ENCODE measurements at places on chromosomes 3 and 15.

GRCh38 chr3:33089515-33089914 lies 7.4 kb downstream of the GLB1 start:
- DNase-seq: no peak

DNA sequence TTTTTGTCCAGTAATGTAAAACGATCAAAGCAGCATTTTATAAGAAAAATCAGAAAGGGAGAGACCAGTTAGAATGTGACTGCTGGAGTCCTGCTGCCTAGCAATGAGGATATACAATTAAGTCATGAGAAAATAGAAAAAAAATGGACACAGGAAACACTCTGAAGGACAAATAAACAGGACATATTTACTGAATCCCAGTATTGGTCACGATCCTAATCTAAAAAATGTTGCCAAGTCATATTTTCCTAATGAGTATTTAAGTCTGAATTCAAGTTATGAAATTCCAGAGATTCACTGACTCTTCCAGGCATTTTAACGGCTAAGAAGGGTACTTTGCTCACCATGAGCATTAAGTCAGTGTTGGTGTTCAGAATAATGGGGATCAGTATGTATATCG lies 154.3 kb upstream of the CCDC54 start:
- DNase-seq: no peak

DNA sequence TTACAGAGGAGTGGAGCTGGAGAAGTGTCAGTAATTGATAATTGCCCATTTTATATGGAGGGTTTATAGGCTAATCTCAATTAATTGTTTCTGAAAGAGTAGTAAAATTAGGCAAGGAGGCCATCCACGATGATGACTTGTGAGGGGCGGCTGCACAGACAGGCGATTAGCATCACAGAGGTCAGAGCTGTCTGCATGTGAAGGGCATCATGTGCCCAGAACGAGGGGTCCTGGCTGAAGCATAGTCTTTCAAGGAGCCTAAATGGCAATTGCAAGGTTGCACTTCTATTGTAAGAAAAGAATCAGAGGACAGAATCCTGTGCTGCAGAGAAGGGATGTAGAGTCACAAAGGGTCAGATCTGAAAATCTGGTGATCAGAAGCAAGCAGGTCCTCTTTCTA lies 196.6 kb downstream of the EBLN2 start:
- no peak for DNase-seq

DNA sequence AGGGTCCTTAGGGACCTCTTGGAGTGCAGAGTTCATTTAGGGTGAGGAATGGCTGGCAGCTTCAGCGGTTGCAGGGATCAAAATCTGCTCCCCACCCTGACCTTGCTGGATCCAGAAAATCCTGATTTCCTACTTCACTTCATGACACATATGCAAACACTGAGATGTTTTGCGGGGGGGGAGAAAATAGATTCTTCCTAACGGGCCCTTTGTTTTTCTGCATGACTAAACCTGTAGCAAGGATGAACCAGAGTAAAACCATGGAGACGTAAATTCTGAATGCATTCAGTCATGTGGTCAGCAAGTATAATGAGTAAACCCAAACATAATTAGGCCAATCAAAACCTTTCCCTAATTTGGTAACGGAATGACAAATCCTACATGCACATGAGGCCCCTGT lies 20.0 kb upstream of the RBP1 start:
- DNase-seq: no peak

GRCh38 chr3:158430968-158431367 lies 140.0 kb upstream of the MLF1 start:
- DNase-seq: no peak

DNA sequence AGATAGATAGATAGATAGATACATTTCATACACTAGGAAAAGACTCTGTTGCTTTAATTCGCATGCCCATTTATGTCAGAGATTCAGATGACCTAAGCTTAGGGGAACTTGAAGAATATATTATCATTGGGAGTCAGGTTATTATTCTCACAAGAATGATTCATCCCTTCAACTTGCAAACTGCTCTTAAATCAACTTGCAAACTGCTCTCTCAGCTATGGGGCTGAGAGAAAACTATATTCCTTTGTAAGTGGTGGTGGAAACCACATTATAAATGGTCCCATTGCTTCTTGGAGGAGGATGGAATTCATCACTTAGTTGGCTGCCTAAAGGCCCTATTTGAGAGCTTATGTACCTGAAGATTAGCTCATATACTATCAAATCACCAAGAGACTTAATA lies 160.9 kb upstream of the STAC start:
- no peak for DNase-seq

GRCh38 chr3:128307029-128307633 lies 153.8 kb downstream of the EEFSEC start:
- DNase-seq: peak; percentile 50

DNA sequence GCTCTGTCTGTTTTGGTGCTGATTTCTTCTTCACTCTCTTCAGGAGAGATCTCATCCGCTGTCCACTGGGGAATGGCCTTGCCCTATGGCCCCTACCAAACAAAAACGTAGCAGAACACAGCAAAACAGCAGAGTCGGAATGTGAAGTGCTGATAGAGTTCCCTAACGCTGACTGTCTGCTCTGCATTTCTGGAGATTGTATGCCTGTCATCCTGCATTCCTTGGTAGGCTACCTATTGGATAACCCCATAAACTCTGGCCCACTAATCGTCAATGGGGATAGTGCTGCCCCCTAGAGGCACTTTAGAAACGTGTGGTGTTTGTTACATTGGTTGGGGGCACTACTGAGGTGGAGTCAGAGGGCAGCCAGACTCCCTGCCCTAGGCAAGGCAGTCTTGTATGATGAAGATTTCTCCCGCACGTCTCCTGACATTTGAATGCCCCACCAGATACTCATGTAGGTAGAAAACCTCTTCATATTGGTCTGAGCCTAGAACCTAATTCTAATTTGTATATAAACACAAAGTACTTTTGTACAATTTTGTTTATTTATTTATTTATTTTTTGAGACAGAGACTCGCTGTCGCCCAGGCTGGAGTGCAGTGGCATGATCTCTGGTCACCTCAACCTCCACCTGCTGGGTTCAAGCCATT lies 15.6 kb upstream of the MAGEF1 start:
- DNase-seq: peak; percentile 75

DNA sequence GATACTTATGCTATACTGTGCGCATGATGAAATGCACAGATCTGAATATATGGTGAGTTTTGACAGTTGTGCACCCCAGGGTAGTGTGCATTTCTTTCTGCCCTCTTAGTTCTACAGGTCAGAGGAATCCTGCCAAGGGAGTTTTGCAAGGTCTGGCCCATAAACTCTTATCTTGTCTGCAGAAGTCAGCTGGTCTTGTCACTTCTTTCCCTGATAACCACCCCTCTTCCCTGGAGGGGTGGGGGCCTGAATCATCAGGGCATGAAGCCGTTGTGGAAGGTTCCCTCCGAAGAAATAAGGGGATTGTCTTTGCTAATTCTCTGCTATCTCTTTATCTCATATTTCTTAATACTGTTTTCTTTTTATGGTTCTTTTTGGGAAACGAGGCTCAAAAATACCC lies 30.4 kb downstream of the TRIM71 start:
- no peak for DNase-seq

DNA sequence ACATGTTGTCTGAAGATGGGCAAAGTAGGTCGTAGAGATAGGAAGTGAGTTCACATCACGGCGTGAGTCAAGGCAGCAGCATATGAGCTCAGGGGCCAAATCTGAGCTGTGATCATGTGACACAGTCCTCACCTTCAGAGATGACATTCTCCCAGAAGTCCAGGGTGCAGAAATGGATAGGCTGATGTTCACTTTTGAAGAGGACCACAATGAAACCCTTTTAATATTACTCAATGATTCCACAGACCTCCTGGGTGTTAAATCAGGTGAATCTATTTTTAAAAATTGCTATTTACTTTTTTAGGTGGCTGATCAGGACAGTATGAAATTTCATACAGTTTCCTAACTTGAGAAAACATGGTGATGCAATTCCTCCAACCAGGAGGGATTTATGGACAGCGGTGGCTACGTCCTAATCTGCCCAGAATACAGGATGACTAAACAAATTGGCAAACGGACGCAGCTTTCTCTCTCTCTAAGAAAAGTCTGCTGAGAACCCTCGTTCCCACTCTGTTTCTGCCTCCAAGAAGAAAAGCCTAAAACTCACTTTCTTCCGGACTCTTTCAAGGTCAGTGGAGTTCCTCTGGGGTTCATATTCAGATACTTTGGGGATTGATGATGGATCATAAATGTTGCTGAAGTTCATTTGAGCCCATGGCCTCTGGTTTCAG lies 34.4 kb downstream of the B3GNT5 start:
- DNase-seq: no peak

DNA sequence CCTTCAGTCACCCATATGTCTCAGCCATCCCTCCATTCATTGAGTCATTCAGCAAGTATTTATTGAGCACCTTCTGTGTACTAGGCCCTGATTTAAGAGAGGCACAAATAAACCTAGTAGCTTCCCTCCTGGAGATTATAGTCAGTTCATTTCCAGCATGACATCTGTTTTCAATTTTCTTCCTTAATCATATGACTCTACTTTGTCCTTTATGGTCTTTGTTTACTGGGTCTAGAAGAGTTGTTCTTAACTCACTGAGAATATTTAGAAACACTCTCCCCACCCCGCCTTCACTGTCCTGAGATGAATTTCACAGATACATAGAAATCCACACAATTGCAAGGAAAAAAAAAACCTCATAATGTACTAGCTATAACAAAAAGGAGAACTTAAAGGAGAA lies 44.8 kb upstream of the ADAMTS9 start:
- no peak for DNase-seq

DNA sequence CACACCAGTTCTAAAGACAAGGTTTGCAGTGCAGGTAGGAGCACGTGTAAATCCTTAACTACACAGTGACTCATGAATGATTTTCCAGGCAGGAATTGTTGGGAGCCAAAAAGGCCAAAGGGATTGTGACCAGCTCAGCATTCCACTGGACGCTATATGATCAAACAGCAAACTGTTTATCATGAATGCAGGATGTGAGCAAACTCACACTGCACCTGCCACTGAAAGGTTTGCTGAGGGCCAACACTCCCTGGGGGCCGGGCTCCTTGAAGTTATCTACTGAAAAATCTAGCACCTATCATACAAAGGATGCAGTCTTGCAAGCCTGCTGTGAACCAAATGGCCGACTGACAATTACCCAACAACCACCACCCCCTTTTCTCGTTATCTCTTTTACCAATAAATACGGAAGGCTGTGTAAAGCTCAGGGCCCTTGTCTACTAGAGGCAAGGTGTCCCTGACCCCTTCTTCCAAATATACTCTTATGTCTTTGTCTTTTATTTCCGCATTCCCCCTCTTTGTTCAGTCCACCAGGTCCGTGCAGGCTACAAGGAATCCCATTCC lies 11.5 kb upstream of the DNASE1L3 start:
- no peak for DNase-seq

DNA sequence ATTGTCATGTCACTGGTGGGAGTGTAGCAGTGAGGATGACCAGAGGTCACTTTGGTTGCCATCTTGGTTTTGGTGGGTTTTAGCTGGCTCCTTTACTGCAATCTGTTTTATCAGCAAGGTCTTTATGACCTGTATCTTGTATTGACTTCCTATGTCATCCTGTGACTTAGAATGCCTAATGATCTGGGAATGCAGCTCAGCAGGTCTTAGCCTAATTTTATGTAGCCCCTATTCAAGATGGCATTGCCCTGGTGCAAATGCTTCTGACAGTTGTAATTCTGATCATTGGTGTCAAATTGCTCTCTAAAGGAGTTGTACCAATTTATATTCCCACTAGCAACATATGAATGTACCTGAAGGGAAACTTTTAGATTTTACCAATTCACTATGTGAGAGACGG lies 74.4 kb downstream of the STRIT1 start:
- DNase-seq: no peak

DNA sequence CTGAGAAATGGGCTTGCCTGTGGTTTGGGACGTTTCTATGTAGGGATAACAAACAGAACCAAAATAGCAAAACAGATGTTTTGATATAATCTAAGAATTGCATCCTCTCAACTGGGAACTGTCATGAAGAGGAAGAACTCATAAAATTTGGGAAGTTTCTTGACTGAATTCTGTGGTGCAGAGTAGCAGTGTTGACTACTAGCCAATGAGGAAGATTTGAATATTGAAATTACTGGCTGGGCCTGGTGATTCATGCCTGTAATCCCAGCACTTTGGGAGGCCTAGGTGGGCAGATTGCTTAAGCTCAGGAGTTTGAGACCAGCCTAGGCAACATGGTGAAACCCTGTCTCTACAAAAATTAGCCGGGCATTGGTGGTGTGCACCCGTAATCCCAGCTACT lies 42.2 kb downstream of the ZNF609 start:
- no peak for DNase-seq

DNA sequence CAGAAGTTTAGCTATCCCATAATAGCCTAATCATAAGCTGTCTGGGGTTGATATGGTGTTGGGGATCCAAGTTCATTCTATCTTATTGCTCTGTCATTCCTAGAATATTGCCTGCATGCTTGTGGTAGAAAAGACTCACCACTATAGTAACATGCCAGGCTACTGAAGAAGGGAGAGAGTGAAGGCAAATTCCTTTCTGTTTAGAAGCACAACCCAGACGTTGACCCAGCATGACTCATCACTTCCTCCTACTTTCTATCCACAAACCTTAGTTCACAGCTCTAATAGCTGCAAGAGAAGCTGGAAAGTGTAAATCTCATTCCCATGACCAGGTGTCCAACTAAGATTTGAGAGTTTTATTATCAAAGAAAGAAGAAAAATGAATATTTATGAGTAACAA lies 57.8 kb upstream of the NMD3 start:
- no peak for DNase-seq

DNA sequence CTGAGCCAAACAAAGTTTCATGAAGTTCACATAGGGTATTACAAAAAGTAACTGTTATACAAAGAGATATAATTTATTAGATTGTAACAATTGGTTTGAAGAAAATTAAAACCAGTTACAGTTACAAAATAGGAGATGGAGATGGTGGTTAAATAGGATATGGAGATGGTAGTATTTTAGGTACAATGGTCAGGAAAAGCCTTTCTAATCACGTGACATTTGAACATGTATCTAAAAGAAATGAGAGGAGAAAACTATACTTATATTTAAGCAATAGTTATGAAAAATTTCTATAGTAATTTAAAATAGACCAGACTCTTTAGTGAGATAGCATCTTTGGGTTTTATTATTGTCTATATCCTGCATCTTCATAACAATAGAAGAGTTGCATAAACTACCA lies 312.9 kb downstream of the RBMS3 start:
- no peak for DNase-seq

DNA sequence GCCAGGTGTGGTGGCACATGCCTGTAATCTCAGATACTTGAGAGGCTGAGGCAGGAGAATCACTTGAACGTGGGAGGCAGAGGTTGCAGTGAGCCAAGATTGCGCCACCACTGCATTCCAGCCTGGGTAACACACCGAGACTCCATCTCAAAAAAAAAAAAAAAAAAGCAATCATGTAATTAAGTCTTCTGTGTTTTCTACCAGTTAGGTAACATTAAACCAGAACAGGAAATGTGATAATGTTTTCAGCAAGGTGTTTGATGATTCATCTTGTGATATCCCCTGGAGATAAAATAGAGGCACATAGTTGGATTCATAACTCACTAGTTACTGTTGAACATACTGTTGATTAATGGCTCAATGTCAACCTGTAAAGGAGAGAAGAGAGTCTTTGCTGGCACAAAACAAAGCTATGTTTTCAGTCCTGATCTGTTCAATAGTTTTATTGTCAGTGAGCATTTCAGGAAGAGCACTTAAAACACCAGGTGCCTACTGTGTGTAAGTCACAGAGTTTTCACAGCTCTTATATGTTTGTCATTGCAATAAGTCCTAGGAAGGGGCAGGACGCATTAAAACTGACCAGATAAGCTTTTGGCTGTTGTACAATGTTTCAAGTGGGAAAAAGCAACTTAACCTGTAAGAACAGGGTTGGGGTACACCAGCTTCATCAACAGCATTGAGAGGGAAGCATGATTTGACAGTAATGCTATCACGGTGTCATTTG lies 19.5 kb downstream of the DNAJB11 start:
- no peak for DNase-seq

- no peak for DNase-seq
Measured at GRCh38 chr3:168582503-168582902, 486.8 kb upstream of the GOLIM4 start.

Measured in HuH-7.5 (cell line).